ENCODE measurements at places on chromosomes 2 and 18.

GRCh38 chr18:60975420-60975819, 357.8 kb upstream of the CDH20 start:
- DNase-seq = no peak

GRCh38 chr2:190810981-190811587, 69.5 kb upstream of the GLS start:
- DNase-seq = no peak

- DNase-seq = no peak
Observed at GRCh38 chr2:75606761-75607399, 39.7 kb upstream of the MRPL19 start.

DNA sequence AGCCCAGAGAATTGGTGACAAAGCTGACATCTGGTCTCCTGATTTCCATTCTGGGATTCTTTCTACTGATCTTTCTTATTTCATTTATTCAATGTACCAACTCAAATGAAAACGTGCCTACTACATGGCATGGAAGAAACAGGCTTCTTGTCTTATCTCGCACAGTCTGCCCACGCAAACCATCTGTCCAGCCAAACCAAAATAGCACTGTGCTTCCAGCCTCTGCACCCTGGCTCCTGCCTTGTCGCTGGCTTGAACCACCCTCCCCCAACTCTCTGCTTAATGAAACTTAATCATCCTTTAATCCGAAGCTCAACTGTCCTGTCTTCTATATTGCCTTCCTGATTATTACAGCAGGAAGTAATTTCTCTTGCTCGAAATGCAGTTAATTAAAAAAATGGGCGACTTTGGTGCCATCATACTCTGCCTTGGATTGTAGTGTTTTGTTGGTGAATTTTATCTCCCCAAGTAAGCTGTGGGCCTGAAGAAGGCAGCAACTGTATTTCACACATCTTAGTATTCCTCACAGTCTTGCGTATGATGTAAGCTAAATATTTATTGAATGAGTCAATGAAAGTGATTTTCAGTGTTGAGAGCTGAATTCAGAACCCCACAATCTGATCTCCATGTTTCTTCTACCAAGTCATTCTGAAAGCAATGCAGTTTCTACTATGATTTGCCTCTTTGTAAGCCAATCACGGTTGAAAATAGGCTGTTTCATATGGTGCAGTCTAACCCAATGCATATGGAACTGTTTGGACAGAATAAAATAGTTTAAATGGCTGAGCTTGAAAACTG, 190.8 kb downstream of the TMEM247 start:
- no peak for DNase-seq

DNA sequence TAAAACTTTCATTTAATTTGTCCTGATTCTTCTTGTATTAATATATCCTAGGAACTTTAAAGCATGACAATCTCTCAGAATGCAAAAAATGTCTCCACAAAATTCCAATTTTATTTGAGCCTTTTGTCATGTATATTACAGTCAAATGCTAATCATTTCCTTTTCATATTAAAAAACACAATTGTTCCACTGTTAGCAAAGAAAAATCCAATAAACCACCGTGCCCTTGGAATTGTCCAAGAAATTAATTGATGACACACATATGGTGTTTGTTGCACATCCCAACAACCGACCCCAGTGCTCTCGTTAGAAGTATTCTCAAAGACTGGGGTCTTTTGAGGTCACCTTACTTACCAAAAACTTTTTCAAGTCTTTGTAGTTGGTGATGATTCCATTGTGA, 28.1 kb downstream of the GFPT1 start:
- DNase-seq = no peak

GRCh38 chr2:238644095-238645081, 203.5 kb upstream of the TWIST2 start:
- no peak for DNase-seq

DNA sequence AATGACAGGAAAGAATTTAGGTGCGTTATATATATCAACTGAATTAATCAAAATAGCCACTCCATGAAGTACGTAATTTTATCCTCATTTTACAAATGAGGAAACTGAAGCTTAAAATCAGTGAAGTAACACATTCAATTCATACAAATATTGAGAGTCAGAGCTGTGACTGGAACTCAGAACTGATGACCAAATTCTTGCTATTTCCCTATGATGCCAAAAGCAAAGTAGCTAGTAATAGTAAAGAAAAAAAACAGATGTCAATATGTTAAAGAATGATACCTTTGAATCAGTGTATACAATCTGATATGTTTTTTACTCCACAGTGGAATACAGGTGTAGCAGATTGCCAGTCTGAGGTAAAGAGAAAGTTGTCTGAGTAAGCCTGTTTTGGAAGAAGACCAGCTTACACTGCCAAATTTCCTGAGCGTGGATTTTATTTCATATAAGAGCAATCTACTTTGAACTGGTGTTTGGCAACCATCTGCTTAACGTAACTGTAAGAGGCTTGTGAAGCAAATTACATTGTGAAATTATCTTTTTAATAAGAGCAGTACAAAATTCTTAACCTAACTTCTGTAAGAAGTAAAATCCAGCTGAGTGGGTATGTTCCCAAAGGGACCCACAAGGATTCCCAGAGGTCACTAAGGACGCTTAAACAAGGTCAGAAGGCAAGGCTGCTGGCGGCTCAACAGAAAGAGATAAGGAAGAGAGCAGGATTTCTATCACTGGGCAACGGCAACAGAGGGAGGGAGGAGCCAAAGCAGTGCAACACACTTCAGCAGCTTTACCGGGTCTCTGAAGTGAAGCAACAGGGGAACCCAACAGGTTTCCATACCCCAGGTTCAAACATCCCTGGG, 85.6 kb downstream of the IKZF2 start:
- peak; percentile 9 for DNase-seq

DNA sequence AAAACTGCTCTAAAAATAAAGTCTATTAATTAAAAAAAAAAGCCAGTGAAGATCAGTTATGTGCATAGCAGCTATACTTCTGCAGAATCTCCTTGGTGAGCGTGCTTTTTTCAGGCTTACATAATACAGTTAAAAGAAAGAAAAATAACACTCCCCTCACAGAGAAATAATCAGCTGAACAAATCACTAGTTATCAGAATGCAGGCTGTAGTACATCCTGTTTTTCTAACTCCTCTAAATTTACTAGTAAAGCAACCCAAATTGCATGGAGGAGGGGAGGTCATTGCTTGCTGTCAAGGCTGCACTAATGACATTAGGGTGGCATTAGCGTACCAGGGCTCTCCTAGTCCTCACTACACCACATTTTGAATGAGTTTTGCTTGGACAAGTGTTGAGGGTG, 192.2 kb downstream of the PLCL1 start:
- DNase-seq = no peak

- no peak for DNase-seq
Observed at GRCh38 chr2:127082974-127083373, 24.0 kb downstream of the BIN1 start.

DNA sequence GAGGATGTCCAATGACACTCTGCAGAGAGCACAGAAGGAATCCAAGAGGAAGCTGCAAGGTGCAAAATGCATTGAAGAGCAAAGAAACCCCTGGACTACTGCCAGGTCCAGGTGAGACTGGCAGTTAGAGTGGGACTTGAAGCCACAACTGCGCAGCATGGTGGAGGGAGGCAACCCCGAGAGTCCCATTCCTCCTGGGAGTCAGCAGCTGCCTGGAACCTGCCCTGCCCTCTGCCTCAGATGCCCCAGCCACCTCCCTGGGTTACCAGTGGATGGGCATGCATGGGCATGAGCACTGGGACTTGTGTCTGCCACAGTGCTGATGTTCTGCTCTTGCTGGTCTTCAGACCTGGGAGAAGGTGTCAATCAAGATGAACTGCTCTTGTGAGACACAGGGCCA, 43.2 kb downstream of the ANKMY1 start:
- DNase-seq = no peak

- no peak for DNase-seq
Observed at GRCh38 chr2:212831671-212832199, 293.1 kb upstream of the ERBB4 start.

DNA sequence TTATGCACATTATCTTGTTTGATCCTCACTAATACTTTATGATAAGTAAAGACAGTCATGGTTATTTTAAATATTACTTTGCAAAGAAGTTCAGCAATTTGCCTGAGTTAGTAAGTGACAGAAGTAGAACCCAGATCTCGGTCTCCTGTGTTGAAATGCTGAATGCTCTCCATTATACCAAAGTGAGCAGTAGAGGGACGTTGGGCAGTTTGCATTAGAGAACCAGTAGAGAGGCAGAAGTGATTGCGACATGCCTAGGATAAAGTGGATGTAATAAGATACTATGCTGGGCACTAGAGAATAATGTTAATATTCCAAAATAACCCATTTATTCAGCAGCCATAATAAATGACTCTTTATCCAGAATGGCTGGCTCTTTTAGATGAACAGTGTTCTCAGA, 201.0 kb downstream of the PMAIP1 start:
- no peak for DNase-seq

- DNase-seq = no peak
Observed at GRCh38 chr2:3669656-3670055, 11.7 kb downstream of the ALLC start.

GRCh38 chr2:168620554-168620953, 164.5 kb downstream of the CERS6 start:
- no peak for DNase-seq

DNA sequence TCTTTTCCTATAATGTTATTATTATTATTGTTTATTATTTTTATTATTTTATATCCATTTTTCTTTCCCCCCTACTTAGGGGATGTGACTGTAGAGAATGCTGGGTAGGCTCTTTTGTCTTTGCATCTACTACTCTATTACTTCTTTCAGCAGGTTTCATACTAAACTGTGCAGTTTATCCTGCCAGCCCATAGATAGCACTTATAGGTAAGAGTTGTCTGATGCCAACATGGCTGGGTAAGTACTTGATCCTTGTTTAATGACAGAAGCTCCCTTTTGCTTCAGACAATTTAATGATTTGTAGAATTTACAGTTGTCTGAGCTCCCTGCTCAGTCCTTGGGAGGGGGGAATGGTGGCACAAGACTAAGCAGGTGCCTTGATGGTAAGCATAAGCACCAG, 262.9 kb upstream of the CDH2 start:
- no peak for DNase-seq

DNA sequence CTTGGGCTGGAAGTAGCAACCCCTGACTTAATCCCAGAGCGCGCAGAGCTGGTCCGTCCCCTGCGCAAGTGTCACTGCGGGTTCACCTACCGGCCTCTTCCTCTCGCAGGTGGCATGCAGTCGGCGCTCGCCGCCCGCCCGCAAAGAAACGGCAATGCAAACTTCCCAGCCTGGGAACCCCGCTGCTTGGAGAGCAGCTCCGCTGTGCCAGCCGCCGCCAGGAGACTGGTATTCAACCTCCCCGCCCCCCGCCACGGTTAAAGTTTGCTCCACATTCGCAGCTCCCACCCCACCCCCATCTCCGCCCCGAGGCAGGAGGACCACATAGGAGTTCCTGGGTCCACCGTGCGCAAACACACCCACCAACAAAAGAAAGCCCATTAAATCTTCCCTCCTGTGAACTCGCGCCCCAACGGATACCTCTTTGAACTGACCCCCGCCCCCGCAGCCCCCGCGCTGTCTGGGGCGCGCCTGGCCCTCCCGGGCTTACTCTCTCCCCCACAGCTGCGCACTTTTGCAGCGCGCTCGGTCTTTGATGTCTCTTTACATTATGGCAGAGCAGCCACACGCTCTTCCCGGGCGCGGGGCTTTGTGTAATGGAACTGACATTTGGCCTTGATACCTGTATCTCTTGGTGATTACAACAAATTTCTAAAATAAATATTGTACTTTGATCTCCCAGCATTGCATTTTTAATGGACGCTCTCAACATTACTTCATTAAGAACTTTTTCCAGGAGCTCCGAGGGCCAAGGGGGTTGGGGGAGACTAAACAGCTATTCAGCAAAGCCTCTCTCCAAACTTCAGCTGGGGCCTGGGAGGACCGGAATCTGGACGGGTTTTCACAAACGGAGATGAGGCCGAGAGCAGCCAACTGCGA, 3.1 kb upstream of the SP5 start:
- DNase-seq = no peak

- no peak for DNase-seq
Observed at GRCh38 chr18:49862656-49863385, 49.5 kb upstream of the ACAA2 start.

DNA sequence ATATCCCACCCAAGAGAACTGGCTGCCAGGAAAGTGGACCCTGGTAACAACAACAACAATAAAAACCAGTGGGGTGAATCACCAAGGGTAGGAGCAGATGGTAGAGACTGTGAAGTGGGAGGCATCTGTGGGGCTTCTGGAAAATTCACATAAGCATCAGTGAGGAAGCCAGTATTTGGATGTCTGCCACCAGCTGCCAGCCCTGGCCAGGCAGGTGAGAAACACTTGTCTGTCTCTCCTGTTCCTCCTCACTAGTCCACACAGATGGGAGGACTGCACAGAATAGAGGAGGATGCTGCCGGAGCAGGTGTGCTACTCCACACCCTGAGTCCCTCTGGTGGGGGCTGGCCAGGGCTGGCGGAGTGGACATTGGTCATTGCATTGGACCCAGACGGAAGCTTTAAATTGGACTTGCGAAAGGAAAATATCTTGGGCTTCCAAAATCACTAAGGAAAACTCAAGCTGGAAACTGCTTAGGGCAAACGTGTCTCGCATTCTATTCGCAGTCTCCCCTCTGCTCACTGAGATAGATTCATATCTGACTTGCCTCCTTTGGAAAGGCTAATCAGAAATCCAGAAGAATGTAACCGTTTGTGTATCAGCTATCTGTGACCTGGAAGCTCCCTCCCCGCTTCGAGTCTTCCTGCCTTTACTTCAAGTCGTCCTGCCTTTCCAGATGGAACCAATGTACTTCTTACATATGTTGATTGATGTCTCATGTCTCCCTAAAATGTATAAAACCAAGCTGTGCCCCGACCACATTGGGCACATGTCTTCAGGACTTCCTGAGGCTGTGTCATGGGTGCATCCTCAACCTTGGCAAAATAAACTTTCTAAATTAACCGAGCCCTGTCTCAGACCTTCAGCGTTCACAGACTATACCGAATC, 69.1 kb downstream of the NAB1 start:
- DNase-seq = no peak

- no peak for DNase-seq
Observed at GRCh38 chr2:173574324-173575112, 219.8 kb downstream of the CDCA7 start.

DNA sequence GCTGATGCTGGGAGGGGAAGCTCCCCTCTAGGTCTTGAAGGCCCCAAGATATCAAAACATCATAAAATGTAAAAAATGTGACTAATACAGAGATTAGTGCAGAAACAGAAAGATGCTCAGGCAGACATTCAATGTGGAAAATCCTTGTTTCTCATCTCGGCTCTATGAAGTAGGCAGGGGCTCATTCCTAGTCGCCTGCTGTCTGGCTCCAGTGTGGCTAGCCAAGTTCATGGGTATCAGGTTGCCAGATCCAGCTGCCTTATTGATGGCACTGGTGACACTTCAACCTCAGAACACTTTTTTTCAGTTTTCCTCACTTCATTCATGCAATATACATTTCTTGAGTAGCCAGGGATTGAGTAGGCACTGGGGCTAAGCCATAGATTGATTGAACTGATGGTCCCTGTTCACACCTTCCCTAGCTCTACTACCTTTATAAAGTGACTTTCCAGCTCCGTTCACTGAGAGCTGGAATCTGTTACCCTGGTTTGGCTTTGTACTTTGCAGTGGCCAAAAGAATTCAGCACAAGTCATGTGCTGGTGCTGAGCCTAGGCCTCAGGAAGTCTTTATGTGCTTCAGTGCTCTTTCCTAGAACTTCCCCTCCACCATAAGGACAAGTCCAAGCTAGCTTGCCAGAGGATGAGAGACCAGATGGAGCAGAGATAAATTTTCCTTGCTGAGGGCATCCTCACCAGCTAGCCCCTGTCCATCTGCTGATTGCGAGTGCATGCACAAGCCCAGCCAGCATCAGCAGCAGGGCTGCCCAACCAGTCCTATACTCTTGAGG, 373.6 kb upstream of the ST6GAL2 start:
- DNase-seq = no peak

Data from CD4-positive, alpha-beta T cell treated with Interleukin-1 beta for 1 hour (primary cell).